ENCODE measurements at places on chromosomes 12 and 14.

DNA sequence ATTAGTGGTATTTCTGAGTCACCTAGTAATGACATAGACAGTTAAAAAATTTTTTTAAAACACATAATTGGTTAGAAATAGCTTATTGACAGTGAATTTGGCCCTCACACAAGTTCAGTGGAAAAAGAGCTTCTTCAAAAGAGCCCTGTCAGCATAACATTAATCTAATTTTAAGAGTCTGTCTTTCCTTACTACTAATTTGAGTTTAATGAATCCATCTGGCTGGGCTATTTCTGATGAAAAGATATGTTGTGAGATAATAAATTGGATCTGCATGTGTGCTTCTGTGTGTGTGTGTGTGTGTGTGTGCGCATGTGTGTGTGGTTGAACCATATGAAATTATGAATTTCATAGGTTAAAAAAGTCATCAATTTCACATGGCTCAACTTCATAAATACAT, 1045.2 kb downstream of the FLRT2 start:
- peak; percentile 57 for DNase-seq

- DNase-seq: no peak
These were observed 875.2 kb downstream of the FLRT2 start for GRCh38 chr14:86404989-86405649.

DNA sequence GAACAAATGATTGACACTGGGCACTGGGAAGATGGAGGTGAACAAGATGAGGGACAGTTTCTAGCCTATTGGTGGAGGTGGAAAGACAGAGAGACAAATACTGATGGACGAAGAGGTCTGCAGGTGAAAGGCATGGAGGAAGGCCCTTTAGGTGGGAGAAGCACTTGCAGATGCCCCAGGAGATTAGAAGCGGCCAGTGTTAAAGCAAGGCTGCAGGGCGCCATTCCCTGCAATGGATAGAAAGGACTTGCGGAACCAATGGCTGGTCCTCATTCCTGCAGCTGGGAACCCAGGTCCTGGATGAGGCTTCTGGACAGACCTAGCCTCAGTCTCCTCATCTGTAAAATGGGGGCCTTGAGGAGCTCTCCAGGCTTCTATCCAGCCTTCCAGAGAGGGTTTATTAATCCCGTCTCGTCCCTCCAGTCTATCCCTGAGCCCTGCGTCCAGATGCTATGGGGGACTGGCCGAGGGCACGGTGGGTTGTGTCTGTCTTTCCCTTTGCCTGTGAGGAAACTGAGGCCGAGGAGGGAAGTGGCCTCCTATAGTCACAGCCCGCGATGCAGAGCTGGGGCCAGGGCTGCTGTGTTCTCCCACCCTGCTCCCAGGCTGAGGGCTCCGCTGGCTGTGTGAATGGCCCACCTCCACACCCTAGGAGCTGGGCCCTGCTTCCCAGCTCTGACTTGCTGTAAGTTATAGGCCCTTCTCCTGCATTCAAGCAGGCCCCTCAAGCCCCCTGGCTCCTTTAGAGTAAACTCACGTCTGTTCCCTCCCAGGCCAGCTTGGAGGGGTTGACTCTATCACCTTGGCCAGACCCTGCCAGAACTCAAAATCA, 33.0 kb downstream of the CYP46A1 start:
- no peak for DNase-seq

- no peak for DNase-seq
These were observed 4.3 kb downstream of the LRRC74A start for GRCh38 chr14:76830556-76830955.

All from fibroblast of skin of scalp (primary cell).